ENCODE measurements at places on chromosomes 16 and 17. TPM values are rescaled to one million over a fixed set of nuclear protein-coding genes. Genes with fewer than 3 reads are reported as not detected.

The TMEM238L gene
- not detected for total RNA-seq

The HOXB1 gene
- not detected for total RNA-seq

The NACA2 gene
- total RNA-seq, result not detected

The KRT16 gene
- total RNA-seq, result not detected

The CX3CL1 gene
- total RNA-seq, result 0.91 TPM

The DPEP2 gene
- total RNA-seq, result not detected

The CCDC78 gene
- total RNA-seq, result not detected

The NPIPA2 gene
- total RNA-seq, result not detected

Data from epithelial cell of alveolus of lung (primary cell).